AG09309 (cell line): ENCODE measurements at places on chromosomes 5 and 9.

DNA sequence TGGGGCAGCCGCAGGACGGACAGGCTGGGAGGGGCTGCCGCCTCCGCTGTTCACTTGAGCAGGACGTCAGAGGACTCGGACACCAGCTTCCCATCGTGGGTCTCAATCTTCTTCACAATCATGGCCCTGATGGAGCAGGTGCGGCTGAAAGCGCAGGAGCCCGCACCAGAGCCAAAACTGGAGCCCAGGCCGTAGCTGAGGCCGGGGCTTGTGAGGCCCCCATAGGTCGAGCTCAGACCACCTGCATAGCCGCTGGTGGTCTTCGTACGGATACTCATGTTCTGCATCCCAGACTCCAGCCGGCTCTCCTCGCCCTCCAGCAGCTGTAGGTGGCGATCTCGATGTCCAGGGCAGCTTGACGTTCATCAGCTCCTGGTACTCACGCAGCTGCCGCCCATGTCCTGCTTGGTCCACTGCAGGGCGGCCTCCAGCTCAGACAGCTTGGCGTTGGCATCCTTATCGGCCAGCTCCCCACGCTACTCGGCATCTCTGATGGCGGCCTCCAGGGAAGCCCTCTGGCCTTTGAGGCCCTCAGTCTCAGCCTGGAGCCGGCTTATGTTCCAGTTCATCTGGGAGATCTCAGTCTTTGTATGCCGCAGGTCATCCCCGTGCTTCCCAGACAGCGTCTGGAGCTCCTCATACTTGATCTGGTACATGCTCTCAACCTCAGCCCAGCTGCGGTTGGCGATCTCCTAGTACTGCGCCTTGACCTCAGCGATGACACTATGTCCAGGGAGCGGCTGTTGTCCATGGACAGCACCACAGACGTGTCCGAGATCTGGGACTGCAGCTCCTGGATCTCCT is 43.7 kb upstream of the DEPDC1B start:
- no peak for DNase-seq

DNA sequence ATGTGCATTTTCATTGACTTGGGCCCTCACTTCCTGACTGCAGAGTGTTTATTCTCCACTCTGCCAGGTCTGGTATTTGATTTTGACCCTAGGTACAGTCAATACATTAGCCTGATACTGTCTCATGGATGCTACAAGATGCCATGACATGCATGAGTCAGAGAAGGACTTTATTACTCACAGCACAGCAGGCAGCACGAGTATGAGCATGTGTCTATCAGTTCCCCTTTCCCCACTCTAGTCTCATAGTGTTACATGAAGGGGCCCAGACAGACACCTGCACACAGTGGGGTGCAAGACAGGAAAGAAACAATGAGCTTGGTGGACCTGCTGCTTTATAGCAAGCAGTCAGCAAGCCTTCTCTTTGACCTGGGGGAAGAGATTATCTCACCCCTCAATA is 19.6 kb downstream of the ITGA2 start:
- no peak for DNase-seq

DNA sequence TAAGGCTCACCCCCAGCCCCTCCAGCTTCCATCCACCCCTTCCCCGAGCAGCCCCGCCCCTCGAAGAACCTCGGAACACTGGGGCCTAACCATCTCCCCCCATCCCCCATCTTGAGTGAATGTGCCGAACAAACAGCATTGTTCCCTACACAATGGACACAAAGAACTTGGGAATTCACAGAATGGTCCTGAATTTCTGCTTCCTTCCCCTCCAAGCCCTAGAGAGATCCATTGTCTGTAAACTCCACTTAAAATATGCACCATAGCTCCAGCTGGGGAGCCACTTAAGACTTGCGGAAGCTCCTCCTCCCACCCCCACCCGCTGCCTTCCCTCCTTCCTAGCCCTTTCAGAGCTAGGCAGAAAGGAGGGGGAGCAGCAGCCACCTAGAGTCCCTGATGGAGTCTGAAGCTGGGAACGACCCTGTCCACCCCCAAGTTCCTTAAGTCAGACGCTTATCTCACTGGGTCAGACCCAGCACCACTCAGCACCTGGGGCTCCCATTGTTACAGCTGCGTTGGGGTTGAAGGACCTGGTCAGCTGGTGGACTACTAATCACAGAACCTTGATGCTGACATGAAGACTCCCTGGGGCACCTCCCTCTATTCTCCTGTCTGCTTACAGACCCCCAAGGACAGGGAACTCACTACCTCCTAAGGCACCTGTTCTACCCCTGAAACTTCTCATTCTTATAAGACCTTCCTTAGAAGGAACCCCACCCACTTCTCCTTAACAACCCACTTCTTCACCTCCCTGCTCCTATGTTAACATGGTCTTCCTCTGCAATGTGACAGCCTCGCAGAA is 61.4 kb downstream of the PCDH1 start:
- DNase-seq: no peak

GRCh38 chr5:132866342-132867045 is at the start of the genes GDF9 and UQCRQ:
Gene GDF9, minus strand, starts transcription at chr5:132866469. Its CDS starts 1,936 bp downstream, at chr5:132864533.
Gene UQCRQ, plus strand, starts transcription at chr5:132866642. Its CDS starts 240 bp downstream, at chr5:132866882.
- DNase-seq: peak; percentile 99

- DNase-seq: no peak
Measured at GRCh38 chr5:90965110-90965685, 406.6 kb downstream of the ADGRV1 start.

DNA sequence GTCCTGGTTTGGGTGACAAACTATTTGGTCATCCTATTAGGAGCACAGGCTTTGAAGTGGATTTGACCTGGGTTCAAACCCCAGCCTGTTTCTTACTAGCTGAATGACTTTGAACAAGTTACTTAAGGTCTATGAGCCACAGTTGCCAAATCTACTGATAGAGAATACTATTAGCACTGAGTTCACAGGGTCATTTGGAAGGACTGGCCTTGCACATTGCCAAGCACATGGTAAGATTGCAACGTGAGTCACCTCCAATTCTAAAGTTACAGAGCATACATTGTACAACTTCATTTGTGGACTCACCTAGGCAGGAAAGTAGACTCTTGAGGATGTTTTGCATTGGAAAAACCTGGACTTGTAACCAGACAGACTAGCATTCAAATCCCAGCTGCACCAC is 38.9 kb downstream of the MFAP3 start:
- DNase-seq: no peak

DNA sequence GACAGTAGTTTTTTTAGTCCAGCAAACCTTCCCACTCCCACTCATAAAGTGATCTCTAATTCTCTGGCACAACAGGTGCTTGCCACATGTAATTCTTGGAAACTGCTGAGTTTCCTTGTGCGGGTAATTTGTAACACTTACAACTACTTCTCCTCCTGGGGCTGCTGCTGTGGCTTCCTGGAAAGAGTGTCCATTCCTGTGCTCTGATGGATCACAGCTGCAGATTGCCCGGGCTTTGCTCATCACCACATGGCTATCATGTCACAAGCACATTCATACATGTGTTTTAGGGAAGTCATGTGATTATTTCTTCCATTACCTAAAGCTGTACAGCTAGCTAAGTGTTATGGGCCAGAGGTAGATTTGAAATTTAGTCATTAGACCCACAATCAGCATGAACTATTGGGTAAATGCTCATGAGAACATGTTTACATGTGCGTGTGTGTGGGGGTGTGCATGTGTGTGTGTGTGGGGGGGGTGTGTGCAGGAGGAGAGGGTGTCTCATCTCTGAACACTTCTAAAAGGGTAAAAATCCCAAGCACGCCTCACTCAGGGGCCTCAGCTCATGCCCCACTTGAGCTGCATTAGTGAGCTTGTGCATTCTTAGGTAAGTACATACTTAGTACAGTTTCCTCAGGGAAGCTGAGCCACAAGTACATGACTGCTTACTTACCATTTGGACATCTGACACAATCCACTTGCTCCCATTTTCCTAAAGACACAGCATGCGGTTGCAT is 118.1 kb upstream of the CCDC112 start:
- peak; percentile 80 for DNase-seq

DNA sequence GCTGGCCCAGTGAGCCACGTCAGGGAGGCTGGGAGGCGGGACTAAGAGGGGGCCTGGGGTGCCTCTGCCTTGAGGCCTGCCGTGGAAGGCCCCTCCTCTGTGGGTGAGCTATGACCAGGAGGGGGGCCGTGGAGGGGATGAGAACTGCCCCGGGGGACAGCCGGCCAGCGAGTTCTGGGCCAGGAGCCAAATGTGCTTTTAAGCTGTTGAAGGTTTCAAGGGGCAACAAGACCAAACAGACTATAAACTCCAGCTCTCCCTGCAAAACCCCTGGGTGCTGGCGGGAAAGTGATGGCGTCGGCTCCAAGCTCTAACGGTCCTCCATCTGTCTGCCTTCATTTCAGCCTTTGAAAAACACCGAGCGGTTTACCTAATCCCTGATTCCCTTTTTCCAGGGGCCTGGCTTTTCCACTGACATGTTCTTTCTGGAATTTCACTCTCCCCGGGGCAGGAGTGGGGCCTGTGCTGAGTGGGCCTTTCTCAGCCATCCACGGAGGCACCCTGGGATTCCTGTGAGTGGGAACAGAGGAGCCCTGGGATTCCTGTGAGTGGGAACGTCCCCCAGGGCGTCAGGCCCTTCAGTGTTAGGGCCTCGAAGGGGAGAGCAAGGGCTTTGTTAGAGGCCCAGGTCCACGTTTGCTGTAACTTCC is 65.6 kb downstream of the COL5A1 start:
- DNase-seq: peak; percentile 21

DNA sequence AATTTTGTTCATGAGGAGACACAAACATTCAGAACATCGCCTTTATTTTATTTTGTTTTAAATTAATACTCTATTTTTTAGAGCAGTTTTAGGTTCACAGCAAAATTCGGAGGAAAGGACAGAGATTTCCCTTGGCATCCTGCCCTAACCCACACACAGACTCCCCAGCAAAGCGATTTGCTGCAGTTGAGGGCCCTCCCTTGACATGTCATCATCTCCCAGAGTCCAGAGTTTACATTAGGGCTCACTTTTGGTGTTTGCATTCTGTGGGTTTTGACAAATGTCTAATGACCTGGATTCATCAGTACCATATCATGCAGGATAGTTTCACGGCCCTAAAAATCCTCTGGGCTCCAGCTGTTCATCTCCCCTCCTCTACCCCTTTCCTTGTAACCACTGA is 33.6 kb upstream of the COL5A1 start:
- DNase-seq: no peak

- DNase-seq: peak; percentile 76
Measured at GRCh38 chr5:169071-169727, 22.1 kb upstream of the LRRC14B start.

GRCh38 chr9:129401623-129402370 is 219.1 kb downstream of the C9orf50 start:
- no peak for DNase-seq

- DNase-seq: no peak
Measured at GRCh38 chr9:68883224-68883623, 130.7 kb downstream of the PRKACG start.

GRCh38 chr5:60372786-60373185 is 327.2 kb downstream of the DEPDC1B start:
- DNase-seq: no peak

DNA sequence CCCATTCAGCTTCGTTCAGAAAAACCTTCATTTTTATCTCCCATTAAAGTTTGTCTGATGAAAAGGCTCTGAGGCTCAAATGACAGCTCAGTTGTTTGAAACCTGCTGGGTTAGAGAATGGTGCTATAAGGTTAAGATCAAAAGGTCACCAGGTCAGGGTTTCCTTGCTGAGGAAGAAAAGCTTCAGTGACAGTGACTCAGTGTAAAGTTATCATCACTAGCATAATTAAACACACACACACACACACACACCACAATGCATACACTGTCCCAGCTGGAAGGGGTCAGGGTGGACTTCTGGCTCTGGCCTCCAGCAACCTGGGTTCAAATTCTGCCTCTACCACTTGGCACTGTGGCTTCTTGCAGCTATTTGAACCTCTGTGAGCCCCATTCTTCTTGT is 281.1 kb downstream of the DOCK8 start:
- no peak for DNase-seq

- peak; percentile 88 for DNase-seq
Measured at GRCh38 chr9:120394058-120394669, 185.8 kb downstream of the CDK5RAP2 start.

DNA sequence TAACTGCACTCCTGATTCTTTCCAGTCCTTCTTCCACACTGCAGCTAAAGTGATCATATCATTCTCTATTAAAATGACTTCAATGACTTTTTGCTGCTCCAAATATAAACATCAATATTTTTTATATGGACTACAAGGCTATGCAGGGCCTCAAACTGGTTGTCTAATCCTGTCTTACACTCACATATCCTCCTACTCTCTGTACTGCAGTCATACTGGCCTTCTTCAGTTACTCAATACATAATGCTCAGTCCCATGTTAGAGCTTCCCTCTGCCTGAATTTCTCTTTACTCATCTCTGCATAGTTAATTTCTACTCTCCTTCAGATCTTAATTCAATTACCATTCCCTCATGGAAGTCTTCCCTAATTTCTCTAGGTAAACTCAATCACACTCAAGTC is 3.4 kb downstream of the MEIKIN start:
- DNase-seq: no peak

DNA sequence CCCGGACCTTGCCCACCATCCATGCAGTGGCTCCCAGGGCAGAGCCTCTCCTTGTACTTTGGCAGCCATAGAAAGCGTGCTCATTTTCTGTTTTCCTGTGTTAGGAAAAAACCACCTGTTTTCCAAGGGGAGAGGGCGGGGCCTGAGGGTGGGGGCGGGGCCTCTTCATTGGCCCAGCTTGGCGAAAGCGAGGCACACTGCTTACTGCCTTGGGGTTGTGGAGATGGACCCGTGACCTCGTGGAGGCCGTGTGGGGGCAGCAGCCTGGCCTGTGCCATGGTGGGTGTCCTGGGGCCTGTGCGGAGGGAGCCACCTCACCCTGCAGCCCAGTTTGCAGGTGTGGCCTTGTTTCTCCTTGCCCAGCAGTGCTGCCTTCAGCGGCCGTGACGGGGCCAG is 4.4 kb upstream of the TOR4A start:
- no peak for DNase-seq

DNA sequence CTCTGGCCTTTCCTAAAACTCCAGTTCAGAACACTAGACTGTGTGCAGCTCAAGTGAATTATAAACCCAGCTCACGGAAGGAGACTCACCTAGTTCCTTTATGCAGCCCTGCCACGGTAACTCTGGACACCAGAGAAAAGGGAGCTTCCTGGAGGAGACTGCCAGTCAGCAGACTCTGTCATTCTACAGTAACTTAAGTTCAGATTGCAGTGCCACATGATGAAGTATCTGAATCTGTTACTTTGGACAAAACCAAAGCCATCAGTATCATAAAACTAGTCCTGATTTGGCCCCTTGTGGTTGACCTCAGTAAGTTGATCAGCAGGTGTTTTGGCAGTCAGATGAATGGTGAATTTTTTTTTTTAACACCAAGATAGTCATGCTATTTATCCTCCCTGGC is 2.7 kb downstream of the MTRR start:
- DNase-seq: no peak

DNA sequence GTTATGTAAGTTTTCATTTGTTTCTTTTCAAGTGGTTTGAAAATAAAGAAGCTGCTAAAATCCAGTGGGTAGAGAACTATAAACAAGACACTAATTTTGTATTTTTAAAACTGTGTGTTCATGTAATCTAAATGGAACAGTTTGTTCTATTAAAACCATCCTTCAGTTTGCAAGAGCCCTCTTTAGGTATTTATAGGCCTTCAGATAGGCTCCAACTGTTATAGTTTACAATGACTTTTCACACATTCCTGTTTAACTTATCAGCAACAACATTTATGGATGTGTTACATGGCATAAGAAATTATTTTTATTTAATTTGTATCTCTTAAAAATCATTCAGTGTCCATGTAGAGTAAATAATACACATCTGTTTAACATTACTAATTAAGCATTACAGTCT is 126.7 kb upstream of the SLCO6A1 start:
- no peak for DNase-seq
